Stimulated activated CD8-positive, alpha-beta memory T cell treated with anti-CD3 and anti-CD28 coated beads, Interleukin-2, amount 100 ng/mL, for 1 hour (primary cell): ENCODE measurements at places on chromosomes 12 and 14.

DNA sequence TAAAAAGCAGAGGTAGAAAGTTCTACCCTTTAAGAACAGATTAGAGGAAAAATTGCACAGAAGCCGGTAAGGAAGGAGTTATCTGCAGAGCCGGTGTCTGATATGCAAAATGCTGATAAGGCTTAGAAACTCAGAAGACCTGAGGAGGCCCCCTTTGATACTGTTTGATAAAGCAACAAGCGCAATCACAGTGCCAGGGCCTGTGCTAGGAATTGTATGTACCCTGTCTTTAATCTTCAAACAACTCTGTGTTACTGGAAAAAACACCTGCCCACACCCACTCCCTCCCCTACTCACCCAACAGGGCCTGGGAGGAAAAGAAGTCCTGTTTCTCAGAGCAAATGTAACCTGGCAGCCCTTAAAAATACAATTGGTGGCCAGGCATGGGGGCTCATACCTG is 112.7 kb upstream of the FUT8 start:
- no peak for DNase-seq

- no peak for DNase-seq
Measured at GRCh38 chr12:56377310-56377988, 14.8 kb upstream of the APOF start.

DNA sequence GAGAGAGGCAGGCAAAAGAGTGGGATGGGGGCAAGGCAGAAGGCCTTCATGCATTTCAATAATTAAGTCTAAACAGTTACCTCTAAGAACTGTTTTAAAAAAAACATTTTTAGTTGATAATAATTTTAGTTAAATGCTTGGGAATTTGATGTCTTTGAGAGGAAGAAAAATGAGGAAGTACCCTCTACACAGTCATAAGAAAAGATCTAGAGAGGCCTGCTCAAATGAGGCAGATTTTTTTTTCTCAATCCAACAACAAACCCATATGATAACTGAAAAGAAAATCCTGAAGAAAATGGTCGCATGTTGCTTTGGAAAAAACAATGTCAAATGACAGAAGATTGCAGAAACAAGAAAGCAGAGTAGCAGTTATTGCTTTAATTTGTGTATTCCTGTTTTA is 25.6 kb downstream of the SINHCAF start:
- DNase-seq = no peak

GRCh38 chr14:93431036-93431670 is 414 bp downstream of the UNC79 start:
- DNase-seq = no peak

- DNase-seq = no peak
Measured at GRCh38 chr12:106135781-106136180, 3.0 kb downstream of the NUAK1 start.

DNA sequence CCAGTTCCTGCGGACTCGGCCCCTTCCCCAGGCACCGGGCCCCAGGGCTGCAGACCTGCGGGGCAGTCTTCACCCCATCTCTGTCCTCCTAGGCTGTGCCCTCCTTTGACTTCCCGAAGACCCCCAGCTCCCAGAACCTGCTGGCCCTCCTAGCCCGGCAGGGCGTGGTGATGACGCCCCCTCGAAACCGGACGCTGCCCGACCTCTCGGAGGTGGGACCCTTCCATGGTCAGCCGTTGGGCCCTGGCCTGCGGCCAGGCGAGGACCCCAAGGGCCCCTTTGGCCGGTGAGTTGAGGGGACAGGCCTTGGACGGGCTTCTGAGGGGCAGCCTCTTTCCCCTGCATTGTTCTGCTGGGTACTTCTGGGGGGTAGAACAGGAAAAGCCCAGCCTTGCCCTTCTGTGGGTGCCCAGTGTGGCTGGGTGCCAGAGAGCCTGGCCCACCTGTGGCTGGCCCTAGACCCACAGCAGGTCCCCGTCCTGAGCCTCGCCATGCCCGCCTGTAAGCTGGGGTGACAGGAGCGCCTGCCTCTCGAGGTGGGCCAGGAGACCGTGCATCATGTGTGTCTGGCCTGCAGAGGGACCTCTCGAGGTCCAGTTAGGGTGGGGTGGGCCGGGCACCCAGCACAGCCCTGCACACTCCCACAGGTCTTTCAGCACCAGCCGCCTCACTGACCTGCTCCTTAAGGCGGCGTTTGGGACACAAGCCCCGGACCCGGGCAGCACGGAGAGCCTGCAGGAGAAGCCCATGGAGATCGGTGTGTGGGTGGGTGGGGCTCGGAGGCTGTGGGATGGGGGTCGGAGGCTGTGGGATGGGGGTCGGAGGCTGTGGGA is 12.6 kb upstream of the PUS1 start:
- DNase-seq = no peak

DNA sequence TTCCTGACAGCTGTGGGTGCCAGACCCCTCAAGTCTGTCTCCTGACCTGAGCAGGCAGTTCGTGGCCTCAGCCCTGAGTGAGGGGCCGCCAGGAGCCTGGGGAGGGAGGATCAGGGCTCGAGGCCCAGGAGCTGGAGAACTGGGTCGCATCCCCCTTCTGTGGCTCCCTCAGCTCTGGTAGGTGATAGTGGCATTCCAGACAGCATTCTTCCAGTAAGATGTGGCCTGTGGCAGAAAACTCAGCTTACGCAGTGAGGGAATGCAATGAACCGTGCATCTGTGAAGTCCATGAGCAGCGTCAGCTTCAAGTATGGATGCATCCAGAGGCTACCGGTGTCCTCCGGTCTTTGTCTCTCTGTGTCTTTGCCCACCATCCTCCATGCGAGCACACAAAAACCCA is 28.4 kb upstream of the FBRSL1 start:
- DNase-seq = no peak

GRCh38 chr14:102952276-102952675 is 29.8 kb downstream of the AMN start:
- no peak for DNase-seq

- DNase-seq = no peak
Measured at GRCh38 chr12:72974954-72975555, 702.9 kb downstream of the TRHDE start.

- no peak for DNase-seq
Measured at GRCh38 chr12:95836185-95836609, 22.6 kb upstream of the SNRPF start.

DNA sequence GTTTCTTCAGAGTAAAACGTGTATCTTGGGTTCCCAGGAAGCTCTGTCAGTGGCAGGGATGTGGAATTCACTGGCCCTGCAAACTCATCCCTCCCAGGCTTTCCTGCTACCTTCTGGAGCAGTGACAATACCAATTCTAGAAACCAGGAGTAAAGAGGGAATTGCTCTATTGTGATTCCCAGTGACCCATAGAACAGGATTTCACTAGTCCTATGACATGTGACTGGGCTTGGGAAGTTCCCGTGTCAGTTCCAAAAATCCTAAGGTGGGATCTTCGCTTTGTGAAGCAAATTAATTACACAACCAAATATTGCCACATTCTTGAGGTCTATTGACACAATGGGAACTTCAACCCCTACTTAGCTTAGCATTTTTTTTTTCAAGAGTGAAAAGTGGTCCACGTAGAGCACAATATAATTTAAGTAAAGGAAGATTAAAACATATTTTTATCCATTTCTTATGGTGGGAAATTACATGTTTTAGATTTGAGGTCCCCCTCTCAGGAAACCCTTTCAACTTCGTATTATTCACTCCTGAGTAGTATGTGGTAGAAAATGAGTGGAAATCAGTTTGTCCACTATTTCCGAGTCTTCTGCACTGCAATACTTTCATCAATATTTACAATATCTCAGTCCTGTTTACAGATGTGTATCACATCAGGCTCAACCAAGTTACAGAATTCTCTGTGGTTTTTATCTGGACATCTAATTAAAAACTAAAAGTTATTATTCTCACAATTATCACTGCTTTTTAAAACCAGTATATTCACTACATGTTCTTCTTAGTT is 88.9 kb upstream of the SOX5 start:
- no peak for DNase-seq

DNA sequence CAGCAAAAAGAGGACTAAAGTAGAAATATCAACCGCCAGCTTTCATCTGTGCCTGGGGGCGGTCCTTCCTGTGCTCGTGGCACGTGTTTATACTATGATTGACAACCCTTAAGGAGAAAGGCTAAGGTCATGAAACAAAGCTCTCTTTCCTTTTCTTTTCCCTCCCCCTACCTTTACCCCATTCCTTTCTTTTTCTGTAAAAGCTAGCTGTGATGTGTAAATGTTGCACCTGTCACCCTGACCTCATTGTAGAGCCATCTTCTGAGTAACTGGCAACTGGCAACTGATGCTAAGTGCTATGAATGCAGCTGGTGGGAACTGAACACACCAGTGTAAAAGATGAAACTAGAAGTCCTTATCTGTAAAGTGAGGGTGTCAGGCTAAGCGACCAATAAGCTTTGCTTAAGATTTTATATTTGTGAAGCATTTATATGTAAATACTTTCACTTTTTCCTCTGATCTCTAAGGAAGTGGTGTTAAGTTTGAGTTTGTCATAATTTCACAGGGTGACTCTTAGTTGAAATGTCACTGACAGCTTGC is 102.8 kb upstream of the BCAT1 start:
- DNase-seq = peak; percentile 21

DNA sequence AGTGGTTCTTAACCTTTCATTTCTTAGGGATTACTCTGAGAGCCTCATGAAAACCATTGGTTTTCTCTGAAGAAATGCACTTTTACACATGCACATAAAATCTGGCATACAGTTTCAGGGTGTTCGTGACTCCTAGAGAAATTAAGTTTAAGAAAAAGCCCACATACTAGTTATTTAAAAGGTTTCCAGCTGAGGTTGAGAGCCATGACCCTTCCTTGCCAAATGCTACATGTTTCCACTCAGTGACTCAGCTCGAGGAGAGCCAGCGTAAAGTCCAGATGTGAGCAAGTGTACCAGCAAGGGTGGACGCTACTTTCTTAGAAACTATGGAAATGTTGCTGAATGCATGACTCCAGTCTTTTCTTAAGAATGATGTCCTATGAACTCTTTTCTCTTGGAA is 42.7 kb upstream of the FLRT2 start:
- no peak for DNase-seq

- no peak for DNase-seq
Measured at GRCh38 chr12:49251357-49251756, 13.5 kb upstream of the TUBA1C start.

DNA sequence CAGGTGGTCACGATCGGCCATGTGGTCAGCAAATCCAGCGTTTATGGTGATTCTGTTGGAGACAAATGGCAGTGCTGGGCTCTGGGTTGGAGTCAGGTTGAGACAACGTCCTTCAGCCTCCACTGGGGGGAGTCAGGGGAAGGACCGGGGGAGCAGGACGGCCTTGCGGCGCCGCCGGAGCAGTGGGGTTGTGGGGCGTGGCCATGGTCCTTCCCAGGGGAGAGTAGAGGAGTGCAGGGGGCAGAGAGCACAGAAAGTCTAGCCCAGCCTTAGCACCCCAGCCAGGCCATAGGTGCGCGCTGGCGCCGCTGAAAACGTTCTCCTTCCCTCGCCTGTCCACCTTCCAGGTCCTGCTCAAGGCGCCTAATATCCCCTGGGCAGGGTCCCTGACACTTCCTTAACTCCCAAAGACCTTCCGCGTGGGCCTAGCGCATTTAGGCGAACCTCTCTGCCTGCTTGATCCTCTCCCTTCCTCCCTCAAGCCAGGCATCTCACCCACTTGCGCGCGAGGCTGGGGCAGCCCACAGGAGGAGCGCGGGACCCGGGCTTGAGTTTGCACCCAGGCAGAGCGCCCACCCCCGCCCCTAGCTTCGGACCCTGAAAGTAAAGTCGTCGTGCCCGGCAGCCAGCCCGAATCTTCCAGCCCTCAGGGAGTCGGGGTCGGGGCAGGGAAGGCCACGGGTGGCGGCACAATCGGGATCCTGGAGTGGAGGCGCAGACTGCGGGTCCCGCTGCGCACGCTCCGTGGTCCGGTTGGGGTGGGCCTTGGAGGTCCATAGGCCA is 3.1 kb upstream of the KIF26A start:
- no peak for DNase-seq

DNA sequence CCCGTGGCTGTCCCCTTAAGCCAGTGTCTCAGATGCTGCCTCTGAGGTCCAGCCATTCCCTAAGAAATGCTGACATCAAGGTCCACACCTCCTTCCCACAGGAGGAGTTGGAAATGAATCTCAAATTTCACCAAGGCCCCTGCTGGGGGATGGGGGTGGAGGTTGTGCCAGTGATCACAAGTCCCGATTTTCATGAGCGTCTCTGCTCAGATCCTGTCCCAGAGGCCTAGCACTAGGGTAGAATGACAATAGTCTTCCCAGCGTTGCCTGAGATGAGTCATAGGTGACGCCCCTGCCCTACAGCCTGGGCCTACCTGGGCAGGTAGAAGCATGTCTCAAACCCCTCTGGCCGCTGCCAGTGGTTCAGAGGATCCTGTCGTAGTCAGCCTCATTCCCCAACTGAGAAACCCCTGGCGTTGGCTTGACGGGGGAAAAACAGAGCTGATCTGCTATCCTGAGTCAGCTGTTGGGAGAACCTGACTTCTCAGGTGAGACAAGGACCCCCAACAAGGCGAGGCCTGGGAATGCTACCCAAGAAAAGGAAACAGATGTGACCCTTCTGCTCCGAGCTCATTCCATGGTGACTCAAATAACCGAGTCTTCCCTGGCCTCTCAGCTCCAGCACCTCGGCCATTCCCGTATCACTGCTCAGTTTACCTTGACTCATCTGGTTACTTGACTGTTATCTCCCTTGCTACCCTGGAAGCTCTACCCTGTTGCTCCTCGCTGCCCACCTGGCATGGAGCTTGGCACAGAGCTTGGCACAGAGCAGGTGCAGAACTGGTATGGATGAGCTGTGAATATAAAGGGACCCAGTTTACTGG is 21.8 kb upstream of the SPPL3 start:
- DNase-seq = no peak

DNA sequence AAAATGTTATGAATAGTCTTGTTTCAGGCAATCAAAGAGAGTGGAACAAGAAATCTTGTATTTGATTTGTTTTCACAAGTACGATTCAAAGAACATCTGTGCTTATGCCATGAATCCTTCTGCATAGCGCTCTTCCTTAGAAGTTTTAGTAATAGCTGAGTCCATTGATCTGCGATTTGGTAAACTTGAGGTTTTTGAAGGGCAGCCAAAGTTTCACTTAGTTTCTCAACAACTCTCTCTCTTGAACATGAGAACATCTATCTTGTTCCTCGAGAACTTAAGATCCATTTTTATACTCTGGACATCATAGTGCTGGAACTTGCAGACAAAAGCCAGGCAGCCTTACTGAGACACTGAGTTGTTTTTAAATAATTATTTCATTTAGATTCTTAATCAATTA is 96.2 kb upstream of the USP15 start:
- DNase-seq = no peak

DNA sequence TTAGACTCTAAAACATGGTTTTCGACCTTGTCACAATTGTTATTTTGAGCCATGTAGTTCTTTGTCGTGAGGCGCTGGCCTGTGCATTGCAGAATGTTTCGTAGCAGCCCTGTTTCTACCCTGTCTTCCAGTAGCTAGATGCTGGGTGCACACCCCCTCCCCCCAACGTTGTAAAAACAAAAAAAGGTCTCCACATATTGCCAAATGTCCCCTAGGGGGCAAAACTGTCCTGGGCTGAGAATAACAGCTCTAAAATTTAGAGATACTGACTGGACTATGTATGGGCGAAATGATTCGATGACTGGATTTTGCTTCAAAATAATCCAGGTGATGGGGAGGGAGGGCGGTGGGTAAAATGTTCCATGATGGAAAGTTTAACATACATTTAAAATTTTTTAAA is 126.1 kb upstream of the FUT8 start:
- no peak for DNase-seq
